ENCODE measurements at places on chromosomes 3 and 15. TPM values are rescaled to one million over a fixed set of nuclear protein-coding genes. Genes with fewer than 3 reads are reported as not detected.

DNA sequence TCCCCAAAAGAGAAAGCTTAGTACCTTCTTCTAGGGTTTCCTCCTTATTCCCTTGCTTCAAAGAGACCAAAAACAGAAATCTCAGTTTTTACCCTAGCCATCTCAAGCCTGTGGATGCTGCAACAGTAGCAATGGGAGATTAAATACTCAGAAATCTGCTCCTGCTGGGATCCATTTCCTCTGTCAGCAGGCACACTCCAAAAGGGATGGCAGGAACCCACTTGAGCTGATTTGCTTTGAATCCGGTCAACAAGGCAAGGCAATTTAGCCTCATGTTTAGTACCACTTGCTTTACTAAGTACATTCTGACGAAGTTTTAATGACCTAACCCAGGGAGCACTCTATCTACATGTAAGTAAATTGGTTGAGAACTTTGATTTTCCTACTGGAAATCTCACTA, 590.0 kb upstream of the ADAMTS9 start:
- H3K36me3 ChIP-seq = no peaks in the 10 kb centered on the region
- no peaks in the 10 kb centered on the region for H3K4me1 ChIP-seq
- DNase-seq = no peak

GRCh38 chr3:58161435-58162398, 49.1 kb downstream of the DNASE1L3 start:
- peaks cover 25% of the 10 kb centered on the region for H3K4me1 ChIP-seq
- H3K27ac ChIP-seq = peak overlapping the region; percentile 3
- no peaks in the 10 kb centered on the region for H3K27me3 ChIP-seq
- DNase-seq = peak; percentile 98
- no peak overlapping the region for H3K4me3 ChIP-seq

UTS2B gene
- total RNA-seq = 0.72 TPM

- H3K4me1 ChIP-seq = no peaks in the 10 kb centered on the region
- no peak overlapping the region for H3K27ac ChIP-seq
- no peak overlapping the region for H3K4me3 ChIP-seq
- no peaks in the 10 kb centered on the region for H3K36me3 ChIP-seq
- no peaks in the 10 kb centered on the region for H3K27me3 ChIP-seq
Observed at GRCh38 chr3:24854748-24855147, 360.1 kb upstream of the THRB start.

DNA sequence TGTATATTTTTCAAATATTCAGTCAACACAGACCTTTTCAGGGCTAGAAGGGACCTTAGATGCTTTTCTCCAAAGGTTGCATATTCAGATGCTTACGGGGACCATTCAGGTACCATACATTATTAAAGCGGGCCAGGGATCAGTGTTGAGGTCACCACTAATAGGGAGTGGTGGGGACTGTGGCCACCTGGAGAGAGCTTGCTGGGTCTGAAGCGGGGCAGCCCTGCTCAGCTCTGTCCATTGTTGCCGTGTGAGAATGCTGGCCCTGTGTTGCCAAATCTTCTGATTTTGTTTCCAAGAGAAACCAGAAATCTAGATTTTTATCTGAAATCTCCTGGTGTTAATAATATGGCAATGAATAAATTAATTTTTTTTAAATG, 23.7 kb downstream of the ABHD2 start:
- no peak overlapping the region for H3K27ac ChIP-seq
- H3K36me3 ChIP-seq = peaks cover 9% of the 10 kb centered on the region
- H3K4me3 ChIP-seq = no peak overlapping the region
- H3K4me1 ChIP-seq = peaks cover 19% of the 10 kb centered on the region

GRCh38 chr3:32873531-32874130, 55.8 kb downstream of the TRIM71 start:
- no peaks in the 10 kb centered on the region for H3K4me1 ChIP-seq
- DNase-seq = no peak
- no peak overlapping the region for H3K4me3 ChIP-seq

DNA sequence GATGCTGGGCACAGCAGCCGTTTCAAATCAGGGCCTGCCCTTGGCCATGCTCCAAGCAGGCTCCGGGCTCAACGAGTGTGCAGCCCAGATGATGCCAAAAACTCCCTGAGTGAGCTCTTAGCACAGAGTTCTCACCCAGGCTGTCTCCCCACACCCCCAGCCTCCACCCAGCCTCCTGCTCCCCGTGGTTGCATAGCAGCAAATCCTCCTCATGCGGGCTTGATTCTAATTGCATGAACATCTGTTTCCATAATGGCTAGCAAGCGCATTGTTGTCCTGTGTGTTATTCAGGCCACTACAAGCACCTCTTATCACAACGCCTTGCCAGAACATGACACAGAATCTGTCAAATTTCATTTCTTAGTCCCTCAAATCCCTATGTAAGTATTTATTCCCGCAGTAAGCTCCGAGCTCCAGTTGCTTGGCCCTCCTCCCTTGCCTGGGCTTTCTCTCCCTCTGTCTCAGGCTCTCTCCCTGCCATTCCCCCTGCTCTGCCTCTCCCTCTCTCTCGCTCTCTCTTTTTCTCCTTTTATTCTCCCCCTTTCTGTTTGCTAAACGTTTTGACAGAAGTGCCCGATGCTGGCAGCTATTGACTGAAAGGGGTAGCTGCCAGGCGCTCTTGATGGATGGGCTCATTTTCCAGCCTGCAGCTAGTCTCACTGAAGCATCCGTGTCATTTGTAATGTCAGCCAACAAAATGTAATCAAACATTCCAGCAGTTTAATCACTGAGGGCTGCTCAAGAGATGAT, 306.5 kb downstream of the IL20RB start:
- H3K4me3 ChIP-seq = no peak overlapping the region
- no peaks in the 10 kb centered on the region for H3K36me3 ChIP-seq
- no peaks in the 10 kb centered on the region for H3K27me3 ChIP-seq
- H3K27ac ChIP-seq = no peak overlapping the region
- DNase-seq = no peak

DNA sequence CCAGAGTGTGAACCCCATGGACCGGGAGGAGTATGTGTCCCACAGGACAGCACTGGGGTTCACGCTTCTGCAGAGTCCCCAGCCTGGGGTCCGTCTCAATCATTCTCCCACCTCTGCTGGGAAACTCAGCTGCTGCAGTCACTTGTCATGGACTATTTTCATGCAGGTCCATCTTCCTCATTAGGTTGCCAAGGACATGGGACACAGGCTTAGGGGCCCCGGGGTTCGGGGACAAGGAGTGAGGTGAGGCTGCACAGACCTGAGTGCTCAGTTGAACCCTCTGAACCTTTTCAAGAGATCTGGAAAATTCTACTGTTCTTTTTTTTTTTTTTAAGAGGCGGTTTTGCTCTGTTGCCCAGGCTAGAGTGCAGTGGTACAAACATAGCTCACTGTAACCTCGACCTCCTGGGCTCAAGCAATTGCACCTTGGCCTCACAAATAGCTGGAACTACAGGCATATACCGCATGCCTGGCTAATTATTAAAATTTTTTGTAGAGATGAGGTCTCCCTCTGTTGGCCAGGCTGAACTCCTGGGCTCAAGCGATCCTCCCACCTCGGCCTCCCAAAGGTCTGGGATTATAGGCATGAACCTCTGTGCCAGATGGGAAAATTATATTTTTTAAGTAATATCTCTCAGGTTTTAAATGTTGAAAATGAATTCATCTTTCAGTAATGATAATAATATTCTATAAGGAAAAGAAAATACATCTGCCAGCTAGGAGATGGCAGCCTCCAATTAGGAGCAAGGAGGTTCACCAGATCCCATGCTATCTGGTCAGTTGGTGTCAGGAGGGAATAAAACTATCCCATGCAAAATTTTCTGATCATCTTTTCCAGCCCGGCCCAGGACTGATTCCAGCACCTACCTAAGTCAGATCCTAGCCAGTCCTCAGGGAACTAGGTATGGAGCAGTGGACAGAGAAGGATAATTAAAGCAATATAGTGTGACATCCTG, 45.2 kb downstream of the RPN1 start:
- H3K27ac ChIP-seq = no peak overlapping the region
- no peak overlapping the region for H3K4me3 ChIP-seq
- H3K4me1 ChIP-seq = no peaks in the 10 kb centered on the region
- H3K27me3 ChIP-seq = no peaks in the 10 kb centered on the region

DNA sequence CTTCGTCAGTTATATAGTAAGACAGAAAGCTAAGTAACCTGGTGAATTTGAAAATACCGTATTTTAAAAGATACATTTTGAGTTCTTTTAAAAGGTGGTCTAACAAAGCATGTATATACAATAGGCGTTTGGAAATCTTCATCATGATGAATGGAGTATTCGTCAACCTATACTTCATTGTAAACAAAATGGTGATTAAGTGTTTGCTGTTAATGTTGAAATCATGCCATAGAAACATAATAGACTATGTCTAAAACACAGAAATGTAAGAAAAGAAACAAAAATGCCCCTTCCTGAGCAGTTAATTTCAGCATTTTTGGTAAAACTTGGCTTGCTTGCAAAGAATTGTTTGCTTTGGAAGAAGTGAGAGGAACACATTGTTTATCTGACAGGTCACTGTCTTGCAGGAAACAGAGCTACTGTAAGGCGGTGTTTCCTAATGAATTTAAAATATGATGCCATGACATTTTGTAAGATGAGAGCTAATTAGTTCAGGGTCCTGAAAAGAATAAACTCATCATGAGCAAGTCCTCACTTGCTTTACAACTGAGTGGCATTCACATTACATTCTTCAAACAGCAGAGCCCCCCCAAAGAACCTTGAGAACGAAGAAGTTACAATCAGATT, 126.7 kb downstream of the SERPINI1 start:
- no peak for DNase-seq
- H3K36me3 ChIP-seq = no peaks in the 10 kb centered on the region
- H3K4me3 ChIP-seq = no peak overlapping the region
- no peaks in the 10 kb centered on the region for H3K4me1 ChIP-seq
- no peaks in the 10 kb centered on the region for H3K27me3 ChIP-seq

GRCh38 chr15:90106522-90107117, 4.4 kb upstream of the IDH2 start:
- no peak overlapping the region for H3K4me3 ChIP-seq
- DNase-seq = peak; percentile 45
- H3K27ac ChIP-seq = no peak overlapping the region
- no peaks in the 10 kb centered on the region for H3K27me3 ChIP-seq

GRCh38 chr15:38899300-38899699, 334.7 kb upstream of the RASGRP1 start:
- peak overlapping the region; percentile 61 for H3K27ac ChIP-seq
- DNase-seq = peak; percentile 92
- no peaks in the 10 kb centered on the region for H3K36me3 ChIP-seq
- no peak overlapping the region for H3K4me3 ChIP-seq
- peaks cover 18% of the 10 kb centered on the region for H3K4me1 ChIP-seq
- H3K27me3 ChIP-seq = no peaks in the 10 kb centered on the region

DNA sequence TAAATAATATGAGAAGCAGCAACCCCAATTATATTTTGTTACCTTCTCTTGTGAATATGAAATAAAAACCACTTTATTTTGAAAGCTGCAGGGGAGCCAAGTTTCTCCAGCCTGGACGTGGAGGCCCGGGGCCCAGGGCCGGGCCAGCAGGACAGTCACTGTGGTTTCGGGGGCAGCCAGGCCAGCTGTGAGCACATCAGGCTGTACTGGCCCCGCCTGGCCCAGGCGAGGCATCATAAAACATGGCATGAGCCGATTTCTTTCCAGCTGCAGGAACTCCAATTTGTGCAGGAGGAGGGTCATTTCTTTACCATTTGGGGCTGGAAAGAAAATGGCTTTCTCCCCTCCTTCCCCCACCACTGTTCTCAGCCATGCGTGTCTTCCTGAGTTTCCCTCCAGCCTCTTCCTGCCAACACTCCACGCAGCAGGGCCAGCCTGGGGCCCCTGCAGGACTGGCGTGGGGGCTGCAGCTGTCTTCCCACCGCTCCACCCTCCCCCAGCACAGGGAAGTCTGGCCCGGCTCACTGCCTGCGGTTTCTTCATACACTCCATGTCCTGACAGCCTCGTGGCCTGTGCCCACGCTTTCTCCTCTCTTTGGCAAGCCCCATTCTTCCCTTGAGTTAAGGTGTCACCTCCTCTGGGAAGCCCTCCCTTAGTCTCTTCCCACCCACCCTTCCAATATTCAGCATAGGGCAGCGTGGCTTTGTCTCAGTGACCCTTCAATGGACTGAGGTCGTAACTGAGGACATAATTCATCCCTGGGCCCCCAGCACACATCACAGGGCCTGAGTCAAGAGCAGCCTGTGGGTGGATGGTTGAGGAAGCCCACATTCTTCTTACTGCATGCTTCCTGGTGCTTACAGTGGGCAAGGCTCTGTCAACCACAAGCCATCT, 135.8 kb downstream of the CHSY1 start:
- no peaks in the 10 kb centered on the region for H3K36me3 ChIP-seq
- H3K27ac ChIP-seq = peak overlapping the region; percentile 51
